ENCODE measurements at places on chromosomes 2 and 18.

DNA sequence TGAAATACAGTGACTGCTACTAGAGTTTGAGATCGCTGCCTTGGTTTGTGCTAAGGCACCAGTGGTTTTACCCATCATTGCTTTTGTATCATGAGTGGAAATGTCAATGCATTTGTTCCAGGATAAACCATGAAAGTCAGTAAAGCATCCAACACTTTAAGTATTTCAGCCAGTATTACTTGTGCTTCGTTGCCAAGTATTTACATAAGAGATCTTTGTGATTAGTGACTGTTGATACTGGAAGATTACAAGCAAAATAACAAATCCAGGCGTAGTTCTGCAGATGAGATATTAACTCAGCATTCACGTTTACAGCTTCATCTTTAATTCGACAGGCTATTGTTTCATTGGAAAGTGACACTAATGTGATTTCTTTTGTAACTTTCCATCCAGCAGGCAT lies 90.3 kb upstream of the B3GNT7 start:
- no peak for DNase-seq

- DNase-seq, result no peak
These were observed 1262.2 kb upstream of the PIK3C3 start for GRCh38 chr18:40692871-40693270.

DNA sequence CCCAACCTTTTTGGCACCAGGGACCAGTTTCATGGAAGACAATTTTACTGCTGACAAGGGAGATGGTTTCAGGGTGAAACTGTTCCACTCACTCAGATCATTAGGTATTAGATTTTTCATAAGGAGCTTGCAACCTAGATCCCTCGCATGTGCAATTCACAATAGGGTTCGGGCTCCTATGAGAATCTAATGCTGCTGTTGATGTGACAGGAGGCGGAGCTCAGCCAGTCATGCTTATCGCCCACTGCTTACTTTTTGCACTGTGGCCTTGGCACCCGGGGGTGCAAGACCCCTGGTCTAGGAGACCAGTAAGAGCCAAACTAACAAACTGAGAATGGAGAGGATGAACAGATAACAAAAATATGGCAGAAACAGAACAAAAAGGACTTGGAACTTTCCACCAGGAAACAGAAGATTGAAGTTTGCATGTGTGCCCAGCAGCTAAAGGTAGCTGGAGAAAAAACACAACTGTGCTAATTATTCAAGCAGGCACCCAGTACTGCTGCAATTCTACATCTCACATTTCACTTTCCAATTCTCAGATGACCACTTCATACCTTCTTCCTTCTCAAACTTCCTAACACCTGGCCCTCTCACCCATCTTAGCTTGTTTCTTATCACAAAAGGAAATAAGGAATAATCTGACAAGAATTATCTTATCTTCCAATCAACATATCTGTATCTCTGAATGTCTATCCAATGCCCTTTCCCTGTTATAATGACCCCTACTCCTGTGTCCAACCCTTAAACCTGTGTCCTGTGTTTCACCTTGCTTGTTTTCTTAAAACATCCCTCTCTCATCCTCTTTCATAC lies 24.8 kb downstream of the SP3 start:
- DNase-seq, result no peak

GRCh38 chr18:13577781-13578180 lies 148.6 kb downstream of the FAM210A start:
- DNase-seq, result no peak

DNA sequence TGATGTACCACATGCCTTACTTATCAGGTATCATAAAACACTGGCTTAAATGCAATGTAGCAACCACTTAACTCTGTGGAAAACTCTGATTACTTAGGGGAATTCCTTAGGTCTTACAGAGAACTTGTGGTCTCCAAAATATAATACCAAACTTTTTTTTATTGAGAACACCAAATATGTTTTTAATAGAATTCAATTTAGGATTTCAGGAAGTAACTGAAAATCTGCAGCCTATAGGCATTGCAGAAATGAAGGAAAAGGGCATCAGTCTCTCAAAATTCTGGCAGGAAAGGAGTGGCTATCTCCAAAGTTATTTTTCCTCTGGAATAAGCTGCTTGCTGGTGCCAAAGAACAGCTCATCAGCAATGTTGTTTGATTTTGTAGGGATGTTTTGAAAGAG lies 105.3 kb upstream of the UGP2 start:
- DNase-seq, result peak; percentile 78

- no peak for DNase-seq
These were observed 103.6 kb upstream of the BCL2L11 start for GRCh38 chr2:111017034-111017622.

DNA sequence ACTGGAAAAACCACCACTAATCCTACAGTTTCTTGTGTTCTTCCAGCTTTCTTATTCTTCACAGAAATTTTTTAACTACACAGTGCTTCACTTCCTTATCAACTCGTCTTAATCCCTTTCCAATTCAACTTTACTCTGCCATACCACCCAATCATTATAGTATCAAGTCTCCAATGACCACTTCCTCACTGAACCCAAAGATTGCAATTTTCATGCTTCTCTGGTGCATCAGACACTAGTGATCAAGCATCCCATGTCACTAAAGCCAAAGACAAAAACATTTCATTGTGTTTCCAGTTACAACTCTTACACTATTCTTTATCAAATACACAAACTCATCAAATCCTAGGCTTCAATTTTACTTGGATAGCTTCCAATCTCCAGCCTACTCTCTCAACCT lies 9.5 kb downstream of the CHAC2 start:
- no peak for DNase-seq

DNA sequence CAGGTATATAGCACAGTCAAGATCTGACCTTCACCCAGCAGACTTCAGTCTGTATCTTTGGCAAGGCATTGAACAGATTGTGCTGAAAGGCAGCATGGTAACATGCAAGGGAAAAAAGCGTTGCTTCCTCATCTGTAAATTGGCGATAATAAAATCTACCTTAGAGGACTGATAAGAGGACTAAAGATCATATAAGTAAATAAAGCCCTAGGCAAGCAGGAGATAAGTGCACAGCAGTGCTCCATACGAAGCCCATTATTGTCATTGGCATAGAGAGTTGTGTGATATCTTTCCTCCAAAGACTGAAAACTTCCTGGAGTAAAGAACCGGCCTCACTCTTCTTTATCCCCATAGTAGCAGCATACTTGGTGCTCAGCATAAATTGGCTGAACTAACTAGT lies 162.6 kb downstream of the ANKRD44 start:
- no peak for DNase-seq

GRCh38 chr2:233350708-233351107 lies 3.6 kb upstream of the DGKD start:
- DNase-seq, result peak; percentile 90

GRCh38 chr2:17518212-17519154 lies at the start of gene RAD51AP2:
TSS of gene RAD51AP2 (minus strand) at chr2:17518440. CDS start at chr2:17518415, 25 bp downstream.
- peak; percentile 74 for DNase-seq

- DNase-seq, result peak; percentile 61
These were observed 467.7 kb downstream of the EPHA4 start for GRCh38 chr2:221104361-221104811.

- DNase-seq, result no peak
These were observed 44.4 kb downstream of the RAB27B start for GRCh38 chr18:54872681-54873080.

DNA sequence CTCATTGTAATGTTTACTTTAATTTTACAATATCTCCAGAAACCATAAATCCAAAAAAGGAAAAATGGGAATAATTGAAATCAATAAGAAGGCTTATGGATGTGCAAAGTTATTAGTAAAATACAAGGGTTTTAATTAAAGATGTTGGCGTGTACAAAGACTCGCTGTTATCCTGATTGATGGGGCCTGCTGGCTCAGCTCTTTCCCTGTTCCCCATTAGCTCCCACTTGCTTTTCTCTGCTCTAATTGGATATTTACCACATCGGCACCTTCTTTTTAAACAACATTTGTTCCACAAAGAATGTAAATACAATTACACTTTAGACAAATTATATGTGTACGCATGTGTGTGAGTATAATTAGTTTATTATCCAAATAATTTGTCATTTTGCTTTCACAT lies 796.6 kb downstream of the ERBB4 start:
- no peak for DNase-seq

- peak; percentile 37 for DNase-seq
These were observed 77.7 kb downstream of the MAP3K20 start for GRCh38 chr2:173153301-173153885.

DNA sequence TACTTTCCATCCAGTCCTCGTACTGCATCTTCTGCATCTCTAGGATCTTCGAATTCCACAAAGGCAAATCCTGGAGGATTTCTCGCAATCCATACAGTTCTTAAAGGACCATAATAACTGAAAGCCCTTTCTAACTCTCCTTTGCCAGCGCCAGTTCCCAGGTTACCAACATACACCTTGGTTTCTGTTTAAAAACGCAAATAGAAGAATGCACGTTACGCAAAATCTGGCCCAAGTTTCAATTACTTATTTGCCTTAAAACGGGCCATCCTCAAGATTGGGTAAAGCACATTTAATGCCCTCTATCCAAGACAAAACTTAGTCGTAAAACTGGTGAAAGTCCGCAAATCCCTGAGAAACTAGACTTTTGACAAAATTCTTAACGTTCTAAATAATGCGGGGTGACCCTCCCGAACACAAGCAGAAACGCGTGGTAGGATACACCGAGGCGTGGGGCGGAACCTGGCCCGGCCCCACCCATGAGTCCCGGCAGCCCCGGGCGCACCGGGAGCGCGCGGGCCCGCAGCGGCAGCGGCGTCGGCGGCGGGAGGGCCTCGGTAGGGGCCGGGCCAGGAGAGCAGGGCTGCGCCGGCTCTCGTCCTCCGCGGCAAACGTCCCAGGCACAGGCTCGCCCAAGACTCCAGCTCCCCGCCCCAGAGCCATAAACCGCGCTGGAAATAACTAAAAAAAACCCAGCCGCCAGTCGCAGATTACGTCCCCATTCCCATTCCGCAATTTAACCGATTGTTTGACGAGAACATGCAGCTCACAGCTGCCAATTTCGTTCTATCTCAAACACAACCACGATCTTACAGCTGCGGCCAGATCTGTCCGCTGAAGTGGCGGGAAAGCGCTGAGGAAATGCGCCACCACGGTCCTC lies 910 bp downstream of the SRSF7 start:
- peak; percentile 25 for DNase-seq

GRCh38 chr2:178999476-178999875 lies 50.5 kb downstream of the CCDC141 start:
- DNase-seq, result no peak

GRCh38 chr2:239157269-239157668 lies 243.6 kb downstream of the HDAC4 start:
- no peak for DNase-seq

GRCh38 chr2:23312996-23313606 lies 71.9 kb upstream of the KLHL29 start:
- DNase-seq, result peak; percentile 19

DNA sequence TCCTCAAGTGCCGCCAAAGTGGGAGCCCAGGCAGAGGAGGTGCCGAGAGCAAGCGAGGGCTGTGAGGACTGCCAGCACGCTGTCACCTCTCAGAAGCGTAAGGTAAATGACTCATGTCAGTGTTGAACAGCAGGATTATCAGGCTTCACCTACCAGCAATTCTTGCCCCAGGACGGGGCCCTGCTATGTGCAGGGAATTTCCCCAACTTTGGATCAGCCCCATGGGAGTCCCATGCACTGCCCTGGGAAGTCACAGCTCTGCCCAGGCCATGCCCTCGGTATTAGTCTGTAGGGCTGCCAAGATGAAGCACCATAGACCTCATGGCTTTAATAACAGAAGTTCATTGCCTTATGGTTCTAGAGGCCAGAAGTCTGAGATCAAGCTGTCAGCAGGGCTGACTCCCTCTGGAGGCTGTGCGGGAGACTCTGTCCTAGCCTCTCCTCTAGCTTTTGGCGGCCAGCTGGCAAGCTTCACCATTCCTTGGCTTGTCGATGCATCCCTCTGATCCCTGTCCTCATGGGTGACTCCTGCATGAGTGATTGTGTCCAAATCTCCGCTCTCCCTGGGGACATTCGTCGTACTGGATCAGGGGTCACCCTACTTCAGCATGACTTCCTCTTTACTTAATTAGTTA lies 55.9 kb downstream of the TRPM8 start:
- DNase-seq, result no peak

DNA sequence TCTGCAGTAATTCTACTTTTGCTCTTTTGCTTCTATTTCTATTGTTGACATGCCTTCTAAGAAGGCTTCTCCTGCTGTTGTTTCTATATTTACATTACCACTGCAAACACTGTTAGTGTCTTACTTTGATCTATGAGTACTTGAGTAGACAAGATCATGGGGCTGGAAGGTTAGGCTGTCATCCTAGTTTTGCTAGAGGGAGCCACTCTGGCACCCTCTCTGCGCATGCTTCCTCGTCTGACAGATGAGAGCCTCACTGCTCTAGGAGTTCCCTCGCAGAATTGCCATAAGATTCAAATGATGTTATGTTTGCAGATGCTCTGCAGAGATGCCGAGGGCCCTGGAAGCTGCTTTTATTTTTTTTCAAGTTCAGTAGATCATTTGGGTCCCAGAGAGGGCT lies 185.6 kb downstream of the RNF144A start:
- DNase-seq, result no peak

- no peak for DNase-seq
These were observed 31.0 kb upstream of the MGAT4A start for GRCh38 chr2:98761909-98762308.

GRCh38 chr18:59917422-59917821 lies 17.6 kb downstream of the PMAIP1 start:
- DNase-seq, result peak; percentile 60

DNA sequence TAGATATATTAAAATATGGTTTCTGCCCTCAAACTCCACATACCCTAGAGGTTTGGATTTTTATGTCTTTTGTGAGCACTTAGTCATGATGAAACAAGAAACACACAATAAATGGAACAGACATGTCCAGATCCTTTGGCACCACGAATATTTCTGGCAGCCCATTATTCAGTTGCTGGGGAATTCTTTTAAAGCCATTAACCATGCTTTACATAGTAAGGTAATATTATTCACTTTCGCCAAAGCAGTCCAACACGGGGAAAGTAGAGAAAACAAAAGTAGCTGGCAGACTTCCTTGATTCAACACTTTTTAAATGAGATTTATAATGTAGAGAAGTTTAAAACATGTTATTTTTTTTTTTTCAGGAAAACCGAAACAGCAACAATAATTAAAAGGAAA lies 235.4 kb downstream of the PIEZO2 start:
- DNase-seq, result no peak

GRCh38 chr2:228417956-228418355 lies 236.5 kb upstream of the SPHKAP start:
- no peak for DNase-seq

GRCh38 chr2:62733546-62733945 lies 28.0 kb downstream of the EHBP1 start:
- no peak for DNase-seq

DNA sequence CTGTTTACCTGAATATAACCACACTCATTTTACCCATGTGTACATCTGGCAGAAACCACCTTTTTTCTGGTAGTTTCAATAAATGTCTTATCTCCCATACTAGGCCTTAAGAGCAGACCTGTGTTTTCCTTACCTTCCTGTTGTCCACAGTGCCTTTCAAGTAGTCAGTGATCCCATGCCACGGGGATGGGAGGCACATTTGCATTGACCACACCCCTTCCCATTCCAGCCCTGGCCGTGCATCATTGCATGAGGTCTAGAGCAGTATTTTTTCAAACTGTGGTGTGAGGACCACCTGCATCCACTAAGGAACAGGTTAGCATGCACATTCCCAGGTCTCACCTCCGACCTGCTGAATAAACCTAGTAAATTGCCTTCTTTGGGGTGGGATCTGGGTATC lies 165.2 kb upstream of the FOSL2 start:
- no peak for DNase-seq

- no peak for DNase-seq
These were observed 103.8 kb upstream of the ST3GAL5 start for GRCh38 chr2:85992611-85993010.

GRCh38 chr2:3413697-3414096 lies 34.2 kb downstream of the TRAPPC12 start:
- DNase-seq, result no peak
